ENCODE measurements at places on chromosomes 5 and 9.

DNA sequence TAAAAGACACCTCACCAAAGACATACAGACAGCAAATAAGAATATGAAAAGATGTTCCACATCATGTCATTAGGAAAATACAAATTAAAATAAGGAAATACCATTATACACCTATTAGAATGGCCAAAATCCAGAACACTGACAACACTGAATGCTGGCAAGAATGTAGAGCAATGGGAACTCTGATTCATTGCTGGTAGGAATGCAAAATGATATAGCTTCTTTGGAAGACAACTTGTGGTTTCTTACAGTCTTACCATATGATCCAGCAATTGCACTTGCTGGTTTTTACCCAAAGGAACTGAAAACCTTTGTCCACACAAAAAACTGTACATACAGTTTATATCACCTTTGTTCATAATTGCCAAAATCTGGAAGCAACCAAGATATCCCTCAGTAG is 6.5 kb downstream of the TMEM161B start:
- DNase-seq: no peak

- DNase-seq: no peak
These were observed 1.3 kb downstream of the PTRH1 start for GRCh38 chr9:127714020-127714750.

DNA sequence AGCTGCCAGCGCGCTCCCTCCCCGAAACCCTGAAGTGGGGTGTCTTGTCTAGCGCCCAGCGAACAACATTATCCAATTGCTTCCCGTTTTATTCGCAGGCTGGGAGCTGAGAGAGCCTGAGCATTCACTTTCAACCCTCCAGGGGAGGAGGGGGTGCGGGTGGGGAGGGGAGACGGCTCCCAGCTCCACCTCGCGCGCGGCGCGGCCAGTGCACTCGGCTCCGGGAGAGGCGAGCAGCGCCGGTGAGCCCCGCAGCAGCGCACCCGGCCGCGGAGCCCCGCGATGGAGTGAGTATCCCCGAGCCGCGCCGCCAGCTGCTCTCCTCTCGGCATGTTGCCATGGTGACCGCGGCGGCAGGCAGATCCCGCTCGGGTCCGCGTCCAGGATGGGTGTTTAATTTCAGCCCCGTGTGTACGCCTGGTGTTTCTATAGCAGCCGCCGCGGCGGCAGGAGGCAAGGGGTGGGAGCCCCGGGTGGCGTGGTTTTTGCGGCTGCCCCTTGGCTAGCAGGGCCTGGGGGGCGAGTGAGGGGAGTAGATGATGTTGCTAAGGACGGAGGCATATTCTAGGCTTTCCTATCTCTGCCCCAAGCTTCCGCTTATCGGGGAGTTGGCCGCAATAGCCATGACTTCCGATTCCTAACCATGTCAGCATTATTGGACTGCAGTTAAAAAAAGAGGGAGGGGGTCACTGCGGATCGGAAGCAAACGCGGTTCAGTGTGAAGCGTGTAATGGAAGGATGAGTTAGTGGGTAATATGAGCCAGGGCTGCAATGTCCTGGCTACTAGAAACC is 139.2 kb upstream of the PALM2AKAP2 start:
- DNase-seq: peak; percentile 79

GRCh38 chr9:114180696-114181606 is 25.6 kb downstream of the COL27A1 start:
- no peak for DNase-seq

- DNase-seq: no peak
These were observed 23.0 kb downstream of the ARRDC3 start for GRCh38 chr5:91359962-91360609.

DNA sequence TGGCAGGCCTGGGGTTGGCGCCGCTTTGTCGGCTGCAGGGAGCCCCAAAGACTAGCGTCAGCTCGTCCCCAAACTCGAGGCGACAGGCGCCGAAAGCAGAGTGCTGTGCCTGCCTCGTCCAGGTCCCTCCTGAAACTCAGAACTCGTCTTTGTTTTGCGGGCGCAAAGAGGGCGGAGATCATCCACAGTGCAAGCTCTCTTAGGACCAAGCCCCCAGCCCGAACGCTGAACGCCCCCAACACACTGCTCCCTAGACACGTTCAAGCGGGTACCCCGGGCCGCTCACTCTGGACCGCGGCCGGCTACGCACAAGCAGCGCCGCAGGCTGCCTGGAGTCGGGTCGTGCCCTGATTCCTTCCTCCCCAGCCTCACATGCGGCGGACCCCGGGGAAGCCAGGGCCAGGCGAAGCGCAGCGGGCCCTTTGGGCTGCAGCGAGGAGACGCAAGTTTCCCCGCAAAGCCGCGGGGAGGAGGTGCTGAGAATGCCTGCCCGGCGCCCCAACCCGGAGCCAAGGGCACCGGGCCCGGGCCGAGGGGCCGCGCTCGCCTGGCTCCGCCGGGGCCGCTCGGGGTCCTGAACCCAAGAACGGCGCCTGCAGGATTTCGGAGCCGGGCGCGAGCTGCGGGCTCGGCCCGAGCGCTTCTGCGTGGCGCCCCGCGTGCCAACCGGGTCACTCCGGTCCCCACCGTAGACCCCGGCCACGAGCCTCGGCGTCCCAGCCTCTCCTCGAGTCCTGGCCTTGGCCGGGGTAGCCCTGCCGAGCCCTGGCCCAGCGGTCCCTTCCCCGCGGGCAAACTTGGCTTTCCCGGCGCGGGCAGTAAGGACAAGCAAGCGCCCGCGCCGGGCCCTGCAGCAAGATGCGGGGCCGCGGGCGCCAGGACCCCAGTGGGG is 738 bp downstream of the FSTL4 start:
- DNase-seq: no peak

GRCh38 chr5:119037496-119038215 is 33.2 kb upstream of the DMXL1 start:
- DNase-seq: no peak

- DNase-seq: no peak
These were observed 135.4 kb downstream of the WDR41 start for GRCh38 chr5:77356740-77357139.

DNA sequence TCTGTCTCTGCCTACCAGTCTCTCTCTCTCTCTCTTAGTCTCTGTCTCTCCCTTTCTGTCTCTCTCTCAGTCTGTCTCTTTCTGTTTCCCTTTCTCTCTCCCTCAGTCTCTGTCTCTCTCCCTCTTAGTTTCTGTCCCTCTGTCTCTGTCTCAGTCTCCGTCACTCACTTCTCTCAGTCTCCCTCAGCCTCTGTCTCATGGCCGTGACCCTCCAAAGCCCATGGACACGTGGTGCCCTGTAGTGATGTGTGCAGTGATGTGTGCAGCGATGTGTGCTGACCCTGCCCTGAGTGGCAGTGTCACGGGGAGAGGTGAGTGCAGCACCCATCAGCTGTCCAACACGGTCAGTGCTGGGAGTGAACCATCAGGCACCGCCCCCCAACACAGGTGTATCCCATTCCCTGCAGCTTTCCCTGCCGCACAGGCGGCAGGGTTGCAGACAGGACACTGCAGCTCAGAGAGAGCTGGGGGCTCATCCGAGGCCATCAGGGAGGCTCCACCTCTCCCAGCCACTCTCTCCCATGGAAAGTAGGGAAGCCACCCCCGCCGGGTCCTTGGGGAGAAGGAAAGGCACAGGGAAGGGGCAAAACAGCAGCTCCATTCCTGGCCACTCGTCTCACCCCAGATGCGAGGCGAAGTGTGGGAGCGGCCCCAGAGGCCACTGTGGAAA is 794 bp upstream of the LRRC14B start:
- DNase-seq: no peak

- DNase-seq: no peak
These were observed 9.0 kb upstream of the PDCL start for GRCh38 chr9:122837266-122837850.

DNA sequence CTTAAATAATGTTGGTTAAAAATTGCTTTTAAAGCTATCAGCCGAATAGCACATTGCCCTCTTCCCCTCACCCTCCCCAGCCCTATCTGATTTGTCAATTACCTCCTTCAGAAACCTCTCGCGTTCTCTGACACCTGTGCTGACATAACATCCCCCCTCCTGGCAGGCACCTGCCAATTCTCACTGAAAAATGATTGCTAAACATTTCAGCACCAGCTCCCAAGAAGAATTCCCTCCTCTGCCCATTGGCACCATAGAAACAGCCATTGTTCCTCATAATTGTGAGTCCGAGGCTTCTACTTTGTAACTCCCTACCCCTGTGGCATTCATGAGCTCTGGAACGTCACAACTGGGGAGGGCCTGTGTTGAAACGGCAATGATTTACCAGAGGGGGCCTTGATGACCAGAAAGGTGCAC is 20.2 kb downstream of the CDH6 start:
- DNase-seq: no peak

DNA sequence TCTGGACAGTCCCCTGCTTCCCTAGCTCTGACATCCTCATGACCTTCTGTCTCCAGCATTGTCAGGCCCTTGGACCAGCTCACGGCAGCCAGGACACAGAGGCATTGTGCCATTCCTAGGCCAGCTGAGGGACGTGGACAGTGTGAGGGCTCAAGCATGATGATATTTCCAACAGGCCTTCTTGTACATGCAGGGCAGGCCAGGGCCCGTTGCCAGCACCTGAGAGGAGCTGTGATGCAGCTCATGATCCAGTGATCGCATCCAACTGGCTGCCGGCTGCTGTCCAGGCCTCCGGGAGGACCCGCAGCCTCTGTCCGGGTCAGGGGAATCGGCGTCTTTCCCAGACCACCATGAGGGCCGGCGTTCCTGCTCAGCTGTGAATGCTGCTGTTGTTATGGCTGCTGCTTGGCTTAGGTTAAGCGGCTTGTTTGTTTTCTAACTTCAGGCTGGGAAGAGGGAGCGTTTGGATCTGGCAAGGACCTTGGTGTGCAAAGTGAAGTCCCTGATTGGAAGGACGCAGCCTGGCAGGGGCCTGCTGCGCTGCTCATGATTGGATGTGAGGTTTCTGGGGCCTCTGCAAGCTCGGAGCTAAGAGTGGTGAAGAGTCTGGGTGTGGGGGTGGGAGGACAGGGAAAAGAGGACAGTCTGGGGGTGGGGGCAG is 53.8 kb downstream of the PDZD2 start:
- peak; percentile 52 for DNase-seq

GRCh38 chr5:123012321-123012720 is 24.2 kb downstream of the PPIC start:
- DNase-seq: no peak

- no peak for DNase-seq
These were observed 146.7 kb upstream of the RAI14 start for GRCh38 chr5:34509392-34509791.

DNA sequence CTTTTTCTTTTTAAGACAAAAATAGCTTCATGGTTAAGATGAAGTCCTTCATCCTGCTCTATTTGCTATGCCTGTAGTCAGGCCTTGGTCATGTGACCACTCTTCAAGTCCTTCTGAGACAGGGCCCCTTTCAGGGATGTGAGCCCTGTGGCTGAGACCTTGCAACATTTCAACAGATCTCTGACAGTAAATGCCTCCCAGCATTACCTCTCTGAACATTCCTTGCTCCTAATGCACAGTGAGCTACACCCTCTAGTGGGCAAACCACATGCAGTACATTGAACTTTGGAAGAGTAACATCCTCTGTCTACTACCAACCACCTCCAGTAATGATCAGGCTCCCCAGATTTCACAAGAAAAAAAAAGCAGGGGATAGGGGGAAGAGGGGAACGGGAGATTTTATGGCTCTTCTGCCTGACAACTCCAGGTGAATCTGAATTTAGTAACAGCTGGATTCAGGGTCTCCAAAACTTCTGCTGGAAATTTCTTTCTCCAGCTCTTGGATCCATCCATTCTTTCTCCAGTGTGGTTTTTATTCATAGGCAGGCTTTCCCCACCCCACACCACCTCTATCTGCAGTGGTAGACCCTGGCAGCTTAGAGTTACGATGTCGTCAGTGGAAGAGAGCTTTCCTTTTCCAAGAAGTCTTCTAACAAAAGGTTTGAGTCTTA is 8.9 kb upstream of the FBXO38 start:
- no peak for DNase-seq

DNA sequence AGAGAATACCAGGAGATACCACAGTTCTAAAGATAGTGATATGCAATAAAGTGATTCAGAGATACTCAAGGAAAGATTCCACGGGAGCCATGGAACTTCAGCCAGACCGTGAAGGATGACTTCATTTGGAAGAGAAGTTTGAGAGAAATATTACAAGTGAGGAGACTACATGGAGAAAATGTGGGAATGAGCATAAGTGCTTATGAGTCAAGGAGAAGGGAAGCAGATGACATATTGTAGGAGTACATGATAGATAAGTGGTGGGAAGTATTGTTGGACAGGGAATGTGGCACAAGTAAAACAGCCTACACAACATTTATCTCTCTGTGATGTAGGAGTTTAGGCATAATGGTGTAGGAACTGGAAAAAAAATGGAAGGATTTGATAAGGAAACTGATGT is 122.1 kb upstream of the FBXL17 start:
- no peak for DNase-seq

- no peak for DNase-seq
These were observed 4.9 kb downstream of the AK6 start for GRCh38 chr5:69364414-69364813.

- DNase-seq: no peak
These were observed 81.9 kb upstream of the CTSL start for GRCh38 chr9:87643778-87644570.

DNA sequence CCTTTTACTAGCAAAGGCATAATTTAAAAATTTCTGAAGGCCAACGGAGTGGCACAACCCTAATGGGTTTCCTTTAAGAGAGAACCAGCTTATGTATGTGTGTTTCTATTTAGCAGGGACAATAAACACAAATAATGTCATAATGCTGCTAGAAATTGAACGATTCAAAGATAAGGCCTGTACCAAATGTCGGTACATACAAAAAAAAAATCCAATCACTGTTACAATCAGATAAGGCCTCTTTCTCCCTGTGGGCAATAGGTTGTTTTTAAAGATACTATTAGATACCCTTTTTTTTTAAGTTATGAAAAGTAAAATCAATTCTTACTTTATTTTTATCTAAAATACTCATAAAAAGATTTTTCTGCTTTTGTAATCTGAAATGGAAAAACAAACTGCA is 821.0 kb downstream of the PRELID2 start:
- no peak for DNase-seq

GRCh38 chr9:16950051-16950450 is 79.6 kb upstream of the BNC2 start:
- DNase-seq: no peak

DNA sequence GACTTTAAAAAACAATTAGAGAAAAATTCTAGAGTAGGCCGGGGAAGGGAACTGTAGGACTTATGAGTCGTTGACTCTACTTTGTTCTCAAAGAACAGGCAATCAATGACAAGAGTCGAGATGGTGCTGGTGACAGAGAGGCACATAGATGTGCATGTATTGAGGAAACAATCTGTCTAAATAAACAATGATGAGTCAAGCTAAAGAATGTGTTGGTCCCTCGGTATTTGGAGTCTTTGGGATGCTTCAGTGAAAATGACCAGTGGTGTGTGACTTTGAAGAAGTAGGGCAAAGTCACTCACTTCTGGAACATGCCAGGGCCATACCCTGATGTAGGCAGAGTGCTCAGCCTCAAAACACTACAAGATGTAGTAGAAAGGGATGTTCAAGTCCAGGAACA is 288.1 kb upstream of the PANK3 start:
- no peak for DNase-seq

GRCh38 chr5:57906671-57907070 is 424.1 kb upstream of the ACTBL2 start:
- DNase-seq: no peak

GRCh38 chr5:103033696-103034095 is 86.2 kb downstream of the GIN1 start:
- no peak for DNase-seq
